Activated CD4-positive, alpha-beta T cell treated with anti-CD3 and anti-CD28 coated beads for 24 hours (primary cell): ENCODE measurements at places on chromosomes 1 and 21.

- no peak for DNase-seq
These were observed 71.7 kb upstream of the GUCA2B start for GRCh38 chr1:42081475-42081874.

DNA sequence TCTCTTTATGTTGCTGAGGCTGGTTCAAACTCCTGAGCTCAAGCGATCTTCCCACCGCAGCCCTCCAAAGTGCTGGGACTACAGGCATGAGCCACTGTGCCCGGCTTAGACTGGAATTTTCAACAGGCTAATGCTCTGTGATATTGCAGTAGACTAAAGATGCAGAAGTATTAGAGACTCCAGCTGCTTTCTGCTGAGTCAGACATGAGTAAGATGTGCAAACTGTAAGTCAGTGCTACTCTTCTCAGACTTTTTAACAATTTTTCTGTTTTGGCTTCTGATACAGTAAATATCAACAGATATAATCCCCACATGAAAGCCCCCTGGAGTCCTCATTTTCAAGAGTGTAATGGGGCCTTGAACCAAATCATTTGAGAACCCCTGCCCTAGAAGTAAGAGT, 29.3 kb upstream of the NLRP3 start:
- no peak for DNase-seq

GRCh38 chr1:246579818-246580217, 13.6 kb downstream of the CNST start:
- DNase-seq, result no peak

DNA sequence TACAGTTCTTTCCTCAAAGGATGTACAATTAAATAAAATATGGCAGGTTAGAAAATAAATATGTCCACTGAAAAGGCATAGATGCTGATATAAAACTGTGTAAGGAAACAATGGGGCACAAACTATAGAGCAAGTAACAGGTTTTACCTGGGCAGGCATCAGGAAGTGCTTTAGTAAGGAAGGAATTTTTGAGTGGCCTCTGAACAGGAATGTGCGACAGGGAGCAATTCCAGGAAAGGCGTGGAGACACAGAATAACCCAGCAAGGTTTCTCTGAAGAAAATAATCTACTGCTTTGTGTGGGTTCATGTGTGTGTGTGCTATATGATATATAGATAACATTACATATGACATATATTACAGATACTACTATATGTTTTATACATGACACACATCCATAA, 128.4 kb downstream of the RGS21 start:
- no peak for DNase-seq

GRCh38 chr1:178536329-178536728, 23.4 kb downstream of the TEX35 start:
- no peak for DNase-seq

DNA sequence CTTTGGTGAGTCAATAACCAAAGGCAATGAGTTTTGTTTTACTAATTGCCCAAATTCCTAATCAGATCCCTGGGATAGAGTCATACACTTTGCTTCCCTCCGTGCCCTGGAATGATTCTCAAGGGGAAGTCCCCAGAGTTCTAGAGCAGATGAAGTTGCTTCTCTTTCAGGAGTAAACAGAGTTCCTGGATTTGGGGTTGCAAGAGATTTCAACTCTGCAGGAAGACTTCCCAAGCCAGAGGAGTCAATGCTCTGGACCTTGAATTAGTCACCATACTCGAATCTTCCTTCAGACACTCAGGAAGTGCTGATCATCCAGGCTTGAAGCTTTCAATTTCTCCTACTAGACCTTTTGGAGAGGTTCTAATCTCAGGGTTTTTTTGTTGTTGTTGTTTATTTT, 39.6 kb downstream of the FCER1A start:
- DNase-seq, result no peak

GRCh38 chr1:28309702-28310101, 19.1 kb upstream of the MED18 start:
- no peak for DNase-seq

DNA sequence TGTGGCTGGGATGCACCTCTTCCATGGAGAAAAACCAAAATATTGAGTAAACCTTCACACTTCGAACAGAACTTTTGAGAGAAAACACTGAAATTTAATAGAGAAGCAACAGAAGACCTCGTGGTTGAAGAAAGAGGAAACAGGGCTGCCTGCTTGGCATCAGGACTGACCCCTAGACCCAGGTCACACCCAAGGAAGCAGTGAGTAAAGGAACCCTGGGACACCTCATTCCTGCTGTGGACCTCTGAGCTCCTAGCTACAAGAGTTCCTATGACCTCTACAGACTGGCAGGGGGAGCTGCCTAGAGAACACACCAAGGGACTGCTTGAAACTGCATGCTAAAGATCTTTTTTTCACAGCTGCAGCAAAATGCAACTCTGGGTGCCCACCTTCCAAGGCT, 67.8 kb downstream of the FASLG start:
- DNase-seq, result no peak

GRCh38 chr1:1262071-1262470, 11.6 kb downstream of the UBE2J2 start:
- no peak for DNase-seq

DNA sequence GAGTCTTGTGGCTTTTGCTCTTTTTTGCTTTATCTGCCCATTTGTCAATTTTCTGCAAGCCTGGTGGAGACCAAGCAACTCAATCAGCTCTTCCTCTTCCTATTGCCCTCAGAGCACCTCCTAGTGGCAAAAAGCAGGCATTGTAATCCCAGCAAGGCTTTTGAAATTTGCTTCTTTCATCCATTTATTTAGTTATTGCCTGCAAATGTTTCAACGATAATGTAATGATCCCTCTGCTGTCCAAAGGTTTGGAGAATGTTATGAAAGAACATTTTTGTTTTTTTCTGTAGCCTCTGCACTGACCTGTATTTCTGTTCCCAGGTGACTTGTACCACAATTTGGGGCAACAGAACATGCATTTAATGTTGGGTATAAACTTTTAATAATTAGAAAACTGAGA, 127.8 kb downstream of the GABPA start:
- DNase-seq, result no peak
